ENCODE measurements at places on chromosomes 16 and 17.

DNA sequence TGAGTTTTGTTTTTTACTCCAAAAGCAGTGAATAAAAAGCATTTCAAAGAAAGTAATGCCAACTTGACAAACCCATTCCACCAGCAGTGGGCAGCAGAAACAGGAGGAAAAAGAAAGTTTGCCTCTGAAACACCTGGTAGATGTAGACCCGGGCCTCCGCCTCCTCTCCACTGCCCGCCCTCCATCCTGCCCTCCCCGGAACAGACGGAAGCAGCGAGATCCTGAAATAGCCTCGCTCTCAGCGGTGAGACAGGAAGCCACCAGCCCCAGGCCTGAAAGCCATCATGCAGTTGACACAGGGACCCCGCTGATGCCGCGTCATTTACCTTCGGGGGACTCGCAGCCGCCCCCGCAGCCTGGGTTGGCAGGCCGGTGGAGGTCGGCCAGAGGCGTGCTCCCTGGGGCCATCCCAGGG is 67.8 kb downstream of the C16orf78 start:
- DNase-seq = peak; percentile 72

DNA sequence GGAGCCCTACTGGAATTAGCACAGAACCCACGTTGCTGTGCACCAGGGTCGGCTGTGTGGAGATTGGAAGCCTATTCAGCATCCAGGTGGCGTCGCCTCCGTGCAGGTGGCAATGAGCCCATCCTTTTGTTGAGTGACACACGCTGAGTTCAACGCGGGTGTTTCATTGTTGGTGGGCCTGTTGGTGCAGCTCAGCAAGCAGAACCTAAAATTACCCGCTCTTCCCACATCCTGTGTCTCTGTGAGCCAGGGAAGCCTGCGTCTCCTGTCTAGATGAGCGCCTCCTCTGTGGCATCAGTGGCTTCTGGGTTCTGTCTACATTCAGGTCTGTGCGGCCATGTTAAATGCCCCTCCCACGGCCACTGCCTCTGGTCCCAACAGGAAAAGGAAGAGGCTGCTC is 14.5 kb downstream of the CD2BP2 start:
- DNase-seq = no peak

- DNase-seq = peak; percentile 73
These were observed 43.6 kb downstream of the NOS2 start for GRCh38 chr17:27756467-27757371.

- no peak for DNase-seq
These were observed 524 bp downstream of the EFTUD2 start for GRCh38 chr17:44898768-44899073.

GRCh38 chr16:30009990-30010843 is 610 bp downstream of the DOC2A start:
- no peak for DNase-seq

- no peak for DNase-seq
These were observed 174.6 kb upstream of the CDH13 start for GRCh38 chr16:82452004-82452756.

GRCh38 chr16:27401768-27402568 is at the start of gene IL21R:
IL21R (plus strand) TSS chr16:27402174; CDS start chr16:27430072, 27,898 bp downstream.
- DNase-seq = no peak

DNA sequence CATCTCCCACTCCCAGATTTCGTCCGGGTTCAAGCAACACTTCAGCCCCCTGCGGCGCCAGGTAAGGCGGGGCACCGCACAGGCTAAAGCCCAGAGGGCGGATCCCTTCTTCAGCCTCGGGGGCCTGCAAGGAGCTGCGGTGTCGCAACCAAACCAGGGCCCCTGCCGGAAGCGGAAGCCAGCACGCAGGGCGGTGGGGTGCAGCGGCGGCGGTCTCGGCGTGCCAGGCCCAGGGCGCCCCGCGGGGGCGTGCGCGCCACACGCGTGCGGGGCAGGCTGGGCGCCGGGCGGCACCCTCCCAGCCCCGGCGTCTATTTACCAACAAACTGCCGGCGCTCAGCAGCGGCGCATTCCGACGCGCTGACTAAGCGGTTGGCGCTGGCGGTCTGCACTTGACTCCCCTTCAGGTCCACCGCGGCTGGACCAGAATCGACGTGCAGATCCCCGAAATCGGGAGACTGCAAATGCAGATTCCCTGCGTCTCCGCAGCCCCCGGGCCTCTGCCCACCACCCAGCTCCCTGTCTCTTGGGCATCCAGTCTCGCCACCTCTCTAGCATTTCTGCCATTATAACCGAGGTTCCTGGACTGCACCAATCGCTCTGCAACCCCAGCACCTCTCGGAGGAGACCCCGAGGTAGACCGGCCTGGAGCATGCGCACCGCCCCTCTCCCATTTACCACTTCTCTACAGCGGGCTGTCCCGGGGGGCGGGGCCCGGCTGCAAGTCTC is 421 bp upstream of the DLX4 start:
- peak; percentile 80 for DNase-seq

DNA sequence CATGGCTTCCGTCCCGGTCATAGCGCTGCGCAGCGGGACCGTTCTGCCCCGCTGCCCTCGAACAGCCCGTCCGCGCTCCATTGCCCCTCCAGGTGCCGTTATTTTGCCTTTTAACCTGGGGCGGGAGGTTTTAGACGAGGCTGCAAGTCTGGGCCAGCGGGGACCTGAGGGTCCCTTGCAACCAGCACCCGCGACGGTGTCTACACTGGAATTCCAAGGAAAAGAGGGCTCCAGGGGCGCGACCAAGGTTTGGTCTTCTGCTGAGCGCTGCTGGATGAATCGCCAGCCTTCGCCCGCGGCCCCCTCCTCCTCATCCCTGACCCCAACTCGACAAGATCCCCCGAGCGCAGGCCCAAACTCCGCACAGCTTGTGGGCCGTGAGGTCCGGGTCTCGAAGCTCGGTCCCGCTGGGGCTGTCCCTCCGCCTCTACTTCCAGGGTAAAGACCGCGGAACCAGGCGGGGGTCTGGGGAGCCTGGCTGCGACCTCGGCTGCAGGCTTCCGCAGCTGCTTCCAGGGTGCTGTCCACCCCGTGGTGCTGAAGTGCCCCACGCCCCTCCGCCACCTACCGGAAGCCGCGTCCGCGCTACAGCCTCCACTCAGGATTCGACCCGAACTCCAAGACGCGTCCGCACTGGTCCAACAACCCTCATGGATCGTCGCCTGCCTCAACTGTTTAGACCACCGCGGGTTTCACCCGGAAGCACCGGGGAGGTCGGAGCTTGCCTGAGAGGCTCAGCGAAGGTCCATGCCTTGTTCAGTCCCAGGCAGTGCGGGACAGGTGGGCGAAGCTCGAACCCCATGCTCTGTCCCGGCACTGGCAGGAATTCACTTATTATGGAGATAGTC is 10.1 kb upstream of the CA4 start:
- no peak for DNase-seq

DNA sequence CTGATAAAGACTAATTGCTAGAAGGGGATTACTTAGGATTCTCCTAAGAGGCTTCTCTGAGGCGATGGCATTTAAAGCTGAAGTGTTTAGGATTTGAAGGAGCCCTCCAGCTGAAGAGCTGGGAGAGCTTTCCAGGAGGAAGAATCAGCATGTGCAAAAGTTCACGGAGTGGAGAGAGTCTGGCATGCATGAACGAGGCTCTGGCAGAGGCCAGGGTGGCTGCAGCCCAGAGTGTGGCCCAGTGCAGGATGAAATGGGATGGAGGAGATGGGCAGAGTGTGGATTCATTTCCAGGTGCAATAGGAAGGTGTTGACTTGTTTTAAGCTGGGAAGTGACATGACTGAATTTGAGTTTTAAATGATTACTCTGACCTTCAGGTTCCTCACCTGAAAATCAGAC is 249.0 kb upstream of the CCL2 start:
- no peak for DNase-seq

DNA sequence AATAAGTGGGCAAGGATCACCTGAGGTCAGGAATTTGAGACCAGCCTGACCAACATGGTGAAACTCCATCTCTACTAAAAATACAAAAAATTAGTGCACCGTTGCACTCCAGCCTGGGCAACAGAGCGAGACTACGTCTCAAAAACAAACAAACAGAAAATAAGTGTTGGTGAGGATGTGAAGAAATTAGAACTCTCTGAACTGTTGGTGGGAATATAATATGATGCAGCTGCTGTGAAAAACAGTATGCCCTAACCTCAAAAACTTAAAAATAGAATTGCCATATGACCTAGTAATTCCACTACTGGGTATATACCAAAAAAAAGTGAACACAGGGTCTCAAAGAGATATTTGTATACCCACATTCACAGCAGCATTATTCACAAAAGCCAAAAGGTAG is 26.1 kb downstream of the GLG1 start:
- DNase-seq = no peak

GRCh38 chr17:76586741-76587487 is 1.3 kb upstream of the ST6GALNAC2 start:
- peak; percentile 75 for DNase-seq

GRCh38 chr17:62671553-62671952 is 44.1 kb downstream of the MRC2 start:
- DNase-seq = no peak

- no peak for DNase-seq
These were observed 24.7 kb upstream of the AQP8 start for GRCh38 chr16:25192096-25192495.

- no peak for DNase-seq
These were observed 34.5 kb downstream of the SIAH1 start for GRCh38 chr16:48350736-48351135.

- no peak for DNase-seq
These were observed 36.6 kb downstream of the ANKRD11 start for GRCh38 chr16:89453501-89454321.

- no peak for DNase-seq
These were observed 16.5 kb downstream of the GLP2R start for GRCh38 chr17:9842057-9842758.

DNA sequence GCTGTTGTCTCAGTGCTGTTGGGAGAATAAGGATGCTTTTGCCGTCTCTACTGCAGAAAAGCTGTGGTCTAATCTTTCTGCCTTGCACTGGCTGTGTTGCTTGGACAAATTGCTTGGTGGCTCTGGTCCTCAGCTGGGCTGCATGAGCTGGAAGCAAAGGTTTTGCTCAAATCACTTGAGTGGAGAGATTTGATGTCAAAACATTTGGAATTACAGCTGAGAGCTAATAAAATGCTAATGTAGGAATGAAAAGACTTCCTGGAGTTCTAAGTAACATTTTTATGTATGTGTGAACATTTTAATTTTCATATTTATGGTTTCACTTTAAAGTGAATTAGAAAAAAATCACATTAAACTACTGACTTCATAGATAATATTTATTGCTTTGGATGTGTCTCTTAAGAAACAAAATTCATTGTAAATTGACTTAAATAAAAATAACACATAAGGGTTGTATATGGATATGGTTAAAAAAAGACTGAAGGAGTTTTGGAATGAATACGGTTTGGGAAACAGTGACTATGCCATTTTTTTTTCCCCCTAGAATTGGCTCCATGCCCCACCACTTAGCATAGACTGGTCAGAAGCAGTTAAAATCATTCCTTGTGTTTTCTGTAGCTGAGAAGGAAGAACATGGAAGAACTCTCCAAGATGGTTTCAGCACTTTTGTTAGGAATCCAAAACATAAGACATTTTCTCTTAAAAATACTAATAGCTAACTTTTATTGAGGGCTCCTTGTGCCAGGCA is 39.2 kb upstream of the FAM20A start:
- DNase-seq = no peak

DNA sequence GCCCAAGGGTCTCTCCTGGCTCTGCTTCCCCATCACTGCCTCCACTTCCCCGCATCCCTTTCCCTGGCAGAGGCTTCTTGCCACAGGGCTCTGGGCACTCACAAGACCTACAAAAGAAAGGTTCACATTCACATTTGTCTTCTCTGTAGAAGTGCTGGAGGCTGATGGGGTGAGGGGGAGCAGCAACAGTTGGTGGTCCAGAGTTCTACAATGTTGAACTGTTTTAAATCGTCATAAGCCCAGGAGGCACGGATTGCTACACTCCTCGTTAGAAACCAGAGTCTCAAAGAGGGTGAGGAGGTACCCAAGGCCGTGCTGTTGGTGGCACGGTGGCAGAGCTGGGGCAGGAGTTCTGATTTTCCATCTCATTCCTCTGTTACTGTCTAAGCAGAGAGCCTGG is 5.8 kb upstream of the RAI1 start:
- no peak for DNase-seq

DNA sequence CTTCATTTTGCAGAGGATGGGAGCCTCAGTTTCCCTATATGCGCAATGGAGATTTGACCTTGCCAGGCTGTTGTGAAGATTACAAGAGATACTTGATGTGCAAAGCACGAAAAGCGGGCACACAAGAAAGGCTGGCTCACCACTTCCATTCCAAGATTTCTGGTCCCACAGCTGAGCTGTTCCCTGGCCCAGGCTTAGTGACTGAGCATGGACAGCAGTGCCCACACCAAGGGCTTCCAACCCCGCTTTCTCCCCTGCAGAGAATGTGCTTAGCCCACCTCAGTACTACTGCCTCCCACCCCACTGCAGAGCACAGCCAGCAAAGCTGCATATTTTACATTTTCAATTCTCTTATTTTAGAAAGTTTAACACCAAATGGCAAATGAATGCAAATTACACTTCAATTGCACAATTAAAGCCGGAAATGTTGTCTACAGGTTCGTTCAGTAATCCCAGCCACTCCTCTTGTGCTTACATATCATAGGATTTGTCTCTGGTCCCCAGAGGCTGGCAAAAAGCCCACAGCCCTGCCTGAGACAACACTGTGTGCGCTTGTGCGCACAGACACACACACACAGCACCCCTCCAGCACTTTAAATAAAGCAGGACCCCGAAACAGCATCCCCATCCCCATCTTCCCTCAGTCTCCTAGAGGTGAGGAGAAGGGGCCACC is 51.8 kb downstream of the VAC14 start:
- DNase-seq = no peak

DNA sequence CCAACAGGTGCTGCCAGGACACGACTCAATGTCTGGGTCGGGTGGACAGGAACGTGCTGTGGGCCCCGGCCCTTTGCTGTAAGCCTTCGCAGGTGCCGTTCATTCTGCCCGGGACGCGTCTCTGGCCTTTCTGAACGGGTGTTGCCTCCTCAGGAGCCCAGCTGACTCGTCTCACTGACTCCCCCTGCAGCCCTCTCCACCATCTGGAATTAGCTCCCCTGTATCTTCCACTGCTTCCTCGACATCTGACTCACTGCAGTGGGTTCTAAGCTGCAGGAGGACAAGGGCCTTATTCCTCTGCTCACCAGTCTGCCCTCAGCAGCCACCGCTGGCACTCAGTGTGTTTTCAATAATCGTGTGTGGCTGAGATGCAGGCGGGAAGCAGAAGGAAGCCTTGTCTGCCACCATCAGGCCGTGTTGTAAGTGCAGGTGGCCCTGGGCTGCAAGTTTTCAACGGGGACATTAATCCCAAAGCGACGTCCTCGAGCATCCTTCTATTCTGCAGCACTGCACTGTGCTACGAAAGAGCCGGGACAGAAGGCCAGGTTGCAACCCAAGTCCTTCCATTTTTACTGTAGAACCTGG is 256.2 kb downstream of the FOXL1 start:
- DNase-seq = no peak

- no peak for DNase-seq
These were observed 51.1 kb downstream of the ADAMTS18 start for GRCh38 chr16:77383606-77384187.

DNA sequence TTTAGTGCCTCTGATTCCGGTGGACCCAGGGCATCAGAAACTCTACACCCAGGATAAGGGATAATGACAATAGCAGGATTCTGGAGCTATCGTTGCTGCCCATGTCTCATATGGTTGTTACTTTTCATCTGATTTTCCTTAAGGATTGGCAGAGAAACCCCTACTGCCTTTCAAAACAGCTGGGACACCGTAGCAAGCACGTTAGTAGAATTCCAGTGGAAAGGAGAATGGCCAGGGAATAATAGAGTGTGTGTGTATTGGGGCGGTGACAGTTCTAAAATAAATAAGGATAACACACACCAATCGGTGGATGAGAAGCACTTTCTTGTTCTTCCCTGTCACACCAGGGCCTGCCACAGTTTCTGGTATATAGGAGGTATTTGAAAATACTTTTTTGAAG is 251.8 kb downstream of the HAPSTR1 start:
- no peak for DNase-seq

All from NCI-H1694 (cell line).